ENCODE measurements at places on chromosomes 1 and 21.

GRCh38 chr1:76568573-76569238 lies 298.6 kb upstream of the ST6GALNAC5 start:
- DNase-seq = no peak

DNA sequence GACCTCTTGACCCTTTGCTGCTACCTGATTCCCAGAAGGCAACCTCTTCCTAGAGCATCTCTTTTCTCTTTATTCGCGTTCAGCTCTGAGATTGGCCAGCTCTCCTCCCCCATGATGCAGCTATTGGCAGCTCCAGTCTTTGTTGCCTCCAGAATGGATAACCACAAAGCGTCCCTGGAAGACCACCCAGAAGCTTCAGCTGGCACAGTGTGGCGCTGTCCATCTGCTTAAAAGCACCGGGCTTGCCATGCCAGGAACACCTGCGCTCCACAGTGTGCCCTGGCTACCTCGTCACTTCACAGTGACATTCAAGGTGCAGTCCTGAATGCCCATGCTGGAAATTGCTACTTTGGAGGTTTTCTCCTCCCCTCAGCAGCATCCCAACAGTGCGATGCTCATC lies 353.9 kb downstream of the LMO4 start:
- DNase-seq = no peak

GRCh38 chr21:37339552-37339939 lies 27.0 kb upstream of the DYRK1A start:
- no peak for DNase-seq

DNA sequence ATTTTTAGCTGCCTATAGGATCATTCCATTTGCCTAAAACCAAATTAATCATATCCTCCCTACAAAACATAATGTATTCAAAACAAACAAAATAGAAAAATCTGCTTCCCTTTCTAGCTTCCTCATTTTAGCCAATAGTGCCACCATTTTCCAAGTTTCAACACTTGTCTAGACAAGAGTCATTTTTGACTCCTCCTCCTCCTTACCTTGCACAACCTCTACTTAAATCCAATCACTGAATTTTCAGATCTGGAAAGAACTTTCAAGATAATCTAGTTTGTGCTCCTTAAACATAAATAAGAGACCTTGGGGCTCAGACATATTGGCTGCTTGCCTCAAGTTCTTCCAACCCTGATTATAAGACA lies 7.4 kb downstream of the STX6 start:
- no peak for DNase-seq
